Effector memory CD8-positive, alpha-beta T cell (primary cell): ENCODE measurements at places on chromosomes 1 and 21.

DNA sequence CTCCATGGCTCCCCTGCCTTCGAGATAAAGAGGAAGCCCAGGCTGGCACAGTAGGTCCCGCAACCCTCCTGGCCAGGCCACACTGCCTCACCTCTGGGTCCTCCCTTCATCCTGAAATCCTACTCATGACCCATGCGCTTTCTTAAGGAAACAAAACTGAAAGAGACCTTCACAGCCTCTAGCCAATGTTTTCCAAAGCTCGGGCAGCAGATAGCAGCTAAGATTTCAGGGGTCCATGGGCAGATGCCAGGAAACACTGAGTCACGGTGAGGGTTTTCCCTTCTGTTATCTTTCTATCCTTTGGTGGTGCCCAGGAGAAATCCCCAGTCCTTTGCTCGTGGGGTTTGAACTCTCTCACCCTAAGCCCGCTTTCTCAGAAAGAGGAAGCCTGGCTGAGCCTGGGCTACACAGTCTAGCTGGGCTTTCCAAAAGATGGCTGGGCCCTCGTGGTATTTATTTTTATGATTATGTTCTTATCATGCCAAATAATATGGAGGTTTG is 26.6 kb downstream of the TTC39A start:
- DNase-seq: no peak

DNA sequence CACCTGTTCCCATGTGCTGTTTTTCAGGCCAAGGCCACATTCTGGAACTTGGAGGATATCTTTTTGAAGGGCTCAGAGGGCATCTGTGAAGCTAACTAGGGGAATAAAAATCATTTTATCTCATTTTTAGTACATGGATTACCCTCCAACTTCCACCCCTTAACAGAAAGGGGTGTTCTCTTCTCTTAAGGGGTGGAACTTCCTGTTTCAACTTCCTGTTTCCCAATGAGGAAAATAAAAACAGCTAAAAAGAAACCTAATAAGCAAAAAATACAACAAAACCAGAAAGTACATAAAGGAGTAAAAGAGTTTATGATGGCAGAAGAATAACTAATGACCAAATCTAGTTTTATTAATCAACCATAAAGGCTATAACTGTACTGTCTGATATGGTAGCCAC is 24.8 kb upstream of the SLC22A15 start:
- no peak for DNase-seq

DNA sequence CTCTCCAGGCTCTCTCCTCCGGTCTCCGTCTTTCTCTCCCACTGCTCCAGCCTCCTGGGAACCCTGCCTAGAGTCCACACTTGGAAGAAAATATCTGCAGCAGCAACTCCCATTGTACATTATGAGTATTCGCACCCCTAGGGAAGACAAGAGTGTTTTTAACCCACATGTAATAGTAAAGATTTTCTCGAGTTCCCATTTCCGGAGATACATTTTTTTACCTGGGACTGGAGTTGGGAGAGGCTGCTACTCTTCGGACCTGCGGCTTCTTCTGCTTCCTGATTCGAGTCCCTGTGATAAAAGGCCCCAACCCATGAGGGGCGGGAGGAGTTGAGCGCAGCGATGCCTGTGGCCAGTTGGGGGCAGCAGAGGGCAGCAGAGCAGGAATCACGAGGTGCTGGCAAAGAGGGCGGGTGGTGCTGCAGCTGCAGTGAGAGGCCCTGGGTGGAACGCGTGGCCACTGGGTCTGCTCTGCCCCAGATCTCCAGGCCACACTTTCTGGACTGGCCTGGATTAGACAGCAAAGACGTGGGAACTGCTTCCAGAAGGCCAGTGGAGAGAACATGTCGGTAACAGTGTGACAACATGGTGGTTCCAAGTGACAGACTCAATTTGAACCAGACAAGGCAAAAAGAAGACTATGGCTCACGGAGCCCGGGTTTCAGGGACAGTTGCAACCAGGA is 221.0 kb upstream of the CSF3R start:
- peak; percentile 43 for DNase-seq

GRCh38 chr1:242185731-242186130 is 186.8 kb upstream of the MAP1LC3C start:
- no peak for DNase-seq

- no peak for DNase-seq
Measured at GRCh38 chr1:67269061-67269460, 38.6 kb upstream of the IL12RB2 start.

GRCh38 chr1:12255913-12256312 is 26.1 kb downstream of the VPS13D start:
- no peak for DNase-seq

- DNase-seq: no peak
Measured at GRCh38 chr1:149843431-149844041, 55.8 kb upstream of the BOLA1 start.

- no peak for DNase-seq
Measured at GRCh38 chr1:20819818-20820217, 32.7 kb upstream of the HP1BP3 start.

- DNase-seq: no peak
Measured at GRCh38 chr1:72105201-72105600, 177.1 kb downstream of the NEGR1 start.

- no peak for DNase-seq
Measured at GRCh38 chr1:38454236-38454635, 405.3 kb downstream of the RRAGC start.

GRCh38 chr1:116330846-116331245 is 42.2 kb upstream of the ATP1A1 start:
- no peak for DNase-seq

- DNase-seq: no peak
Measured at GRCh38 chr1:239944666-239945065, 147.0 kb upstream of the FMN2 start.

GRCh38 chr1:84724128-84724860 is 34.0 kb upstream of the SSX2IP start:
- peak; percentile 52 for DNase-seq

DNA sequence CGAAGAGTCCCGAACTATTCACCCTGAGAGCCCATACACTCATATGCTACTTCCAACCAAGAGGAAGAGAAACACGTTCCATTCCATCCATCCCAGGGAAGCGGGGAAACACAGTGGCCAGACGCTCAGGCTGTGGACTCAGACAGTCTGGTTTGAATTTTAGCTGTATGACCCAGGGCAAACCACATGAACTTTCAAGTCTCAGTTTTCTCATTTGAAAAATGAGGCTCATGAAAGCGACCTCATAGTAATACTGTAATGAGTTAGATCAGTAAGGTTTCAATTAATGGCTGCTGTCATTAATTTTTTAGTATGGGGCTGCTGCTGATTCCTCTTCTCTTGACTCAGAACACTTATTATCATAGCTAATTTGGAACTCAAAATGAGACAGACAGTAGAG is 1.5 kb downstream of the FCRL4 start:
- DNase-seq: no peak

DNA sequence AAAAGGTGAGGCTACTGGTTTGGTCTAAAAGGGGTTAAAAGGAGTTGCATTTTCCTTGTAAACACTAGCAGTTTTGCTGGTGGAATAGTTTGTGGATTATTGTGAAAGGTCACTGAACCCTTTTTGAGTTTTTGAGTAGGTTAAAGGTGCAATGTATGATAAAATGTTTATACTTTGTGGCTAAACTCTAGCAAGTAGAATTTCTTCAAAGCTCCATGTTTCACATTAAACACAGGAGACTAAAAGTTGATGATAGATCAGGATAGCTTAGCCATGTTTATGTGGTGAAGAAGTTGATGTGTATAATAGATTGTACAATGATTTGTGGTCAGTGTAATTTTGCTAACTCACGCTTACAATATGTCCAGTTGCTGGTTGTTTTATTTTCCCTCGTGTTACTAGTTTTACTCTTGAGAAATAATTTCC is 13.1 kb downstream of the ZNF326 start:
- no peak for DNase-seq

DNA sequence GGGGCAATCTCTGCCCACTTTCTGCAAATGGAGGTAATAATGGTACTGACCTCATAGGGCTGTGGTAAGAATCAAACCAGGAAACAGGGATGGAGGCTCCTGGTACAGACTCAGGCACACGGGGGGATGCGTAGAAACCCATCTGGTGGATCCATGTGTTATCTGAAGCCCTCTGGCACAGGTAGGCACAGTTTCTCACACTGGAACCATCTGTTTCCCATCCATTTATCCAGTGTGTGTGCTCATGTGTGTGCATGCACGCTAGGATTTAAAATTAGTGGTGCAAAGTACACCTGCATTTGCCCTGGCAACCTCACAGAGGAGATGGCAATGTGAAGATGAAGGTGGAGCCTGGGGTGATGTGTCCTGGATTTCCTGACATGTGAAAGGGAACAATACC is 103.3 kb downstream of the RAVER2 start:
- DNase-seq: no peak

- no peak for DNase-seq
Measured at GRCh38 chr21:16420031-16420724, 690.4 kb downstream of the USP25 start.

- DNase-seq: no peak
Measured at GRCh38 chr1:101520302-101520701, 283.5 kb downstream of the S1PR1 start.

GRCh38 chr1:85245891-85246290 is 13.6 kb downstream of the C1orf52 start:
- DNase-seq: no peak

GRCh38 chr21:40257342-40257741 is 390.1 kb downstream of the PCP4 start:
- DNase-seq: no peak

GRCh38 chr21:42495027-42495426 is 997 bp downstream of the RSPH1 start:
- DNase-seq: no peak

GRCh38 chr1:119331190-119331515 is 37.4 kb upstream of the HAO2 start:
- DNase-seq: no peak

- no peak for DNase-seq
Measured at GRCh38 chr1:17251701-17252376, 2.9 kb downstream of the PADI3 start.
